Bronchial smooth muscle cell (primary cell): ENCODE measurements at places on chromosomes 1 and 21. TPM values are rescaled to one million over a fixed set of nuclear protein-coding genes. Genes with fewer than 3 reads are reported as not detected.

The FCRL3 gene
- total RNA-seq = not detected in 2 replicates

The FBXO2 gene
- 5.2 and 7.3 TPM in 2 replicates for total RNA-seq

The ITLN2 gene
- total RNA-seq = not detected in 2 replicates

The G0S2 gene
- total RNA-seq = 20.2 and 28.9 TPM in 2 replicates
